Stimulated activated CD8-positive, alpha-beta memory T cell treated with anti-CD3 and anti-CD28 coated beads, Interleukin-15, amount 100 ng/mL, for 4 hours (primary cell): ENCODE measurements at places on chromosomes 5 and 9.

DNA sequence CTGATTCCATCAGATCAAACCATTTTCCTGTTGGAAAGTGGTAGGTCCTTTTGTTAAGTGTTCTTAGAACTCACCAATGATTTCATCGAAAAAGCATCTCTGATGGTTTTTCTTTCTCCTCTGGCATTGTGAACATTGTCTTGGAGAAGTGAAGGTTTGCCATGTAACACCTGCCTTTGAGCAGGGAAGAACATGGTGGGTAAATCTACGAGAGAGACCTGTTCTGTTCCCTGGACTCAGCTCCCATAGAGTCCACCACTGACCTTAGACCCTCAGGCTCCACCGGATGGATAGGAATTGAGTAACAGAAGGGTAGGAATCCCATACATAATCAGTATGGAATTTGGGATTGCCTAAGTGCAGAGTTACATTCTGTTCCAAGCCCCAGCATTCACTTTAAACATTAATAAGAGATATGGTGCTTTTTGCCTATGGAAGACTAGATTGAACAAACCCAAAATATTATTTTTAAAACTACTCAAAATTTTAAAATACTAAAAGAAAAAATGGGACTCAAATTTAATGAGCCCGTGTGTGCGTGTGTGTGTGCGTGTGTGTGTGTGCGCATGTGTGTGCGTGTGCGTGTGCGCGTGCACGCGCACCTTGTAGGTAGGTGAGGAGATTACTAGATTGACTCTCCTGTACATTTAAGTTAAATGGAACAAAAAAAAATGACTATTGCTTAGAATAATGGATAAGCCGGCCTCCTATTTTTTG lies 92.0 kb downstream of the C9orf152 start:
- no peak for DNase-seq

- no peak for DNase-seq
These were observed 8.1 kb upstream of the OMD start for GRCh38 chr9:92432350-92432749.

GRCh38 chr9:114746591-114747346 lies 59.1 kb downstream of the TNFSF15 start:
- no peak for DNase-seq

DNA sequence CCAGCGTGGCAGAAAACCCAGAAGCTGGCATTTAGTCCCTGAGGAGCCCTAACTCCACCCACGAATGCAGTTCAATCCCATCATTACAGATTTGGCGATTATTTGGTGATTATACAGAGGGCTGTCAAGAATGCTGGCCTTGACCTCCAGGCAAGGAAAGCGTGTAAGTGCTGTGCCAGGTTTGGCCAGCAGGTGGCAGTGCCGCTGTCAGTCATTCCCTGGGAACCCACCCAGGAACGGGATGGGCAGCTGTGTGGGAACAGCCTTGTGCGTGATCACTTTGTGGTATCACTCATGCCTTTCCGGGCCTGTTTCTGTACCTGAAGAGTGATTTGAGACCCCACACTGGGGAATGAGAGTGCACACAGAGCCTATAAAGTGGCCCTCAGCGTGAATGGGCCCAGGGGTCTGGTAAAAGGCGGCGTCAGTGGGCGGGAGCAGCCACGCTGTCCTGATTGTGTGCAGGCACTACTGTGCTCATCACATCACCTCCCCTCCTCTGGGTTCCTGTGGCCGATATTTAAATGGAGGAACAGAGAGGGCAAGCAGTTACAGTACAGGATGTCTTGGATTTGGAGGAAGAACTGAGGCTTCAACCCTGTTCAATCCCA lies 215.6 kb downstream of the ROR2 start:
- peak; percentile 19 for DNase-seq

GRCh38 chr5:168153263-168153875 lies 138.1 kb upstream of the WWC1 start:
- DNase-seq = no peak

GRCh38 chr5:44646016-44646415 lies 162.7 kb upstream of the MRPS30 start:
- no peak for DNase-seq

DNA sequence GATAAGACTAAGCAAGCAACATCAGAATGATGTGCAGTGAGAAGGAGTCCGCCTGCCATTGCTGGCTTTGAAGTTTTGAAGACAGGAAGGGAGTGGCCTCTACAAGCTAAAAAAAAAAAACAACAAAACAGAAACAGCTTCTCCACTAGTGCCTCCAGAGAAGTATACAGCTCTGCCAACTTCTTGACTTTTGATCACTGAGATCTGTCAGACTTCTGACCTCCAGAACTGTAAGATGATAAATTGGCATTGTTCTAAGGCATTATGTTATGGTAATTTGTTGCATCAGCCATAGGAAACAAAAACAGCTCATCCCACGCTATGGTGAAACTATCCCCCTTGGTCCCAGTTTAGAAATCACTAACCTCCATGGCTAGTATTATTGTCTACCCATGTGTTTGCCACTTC lies 131.0 kb upstream of the VCAN start:
- DNase-seq = no peak

DNA sequence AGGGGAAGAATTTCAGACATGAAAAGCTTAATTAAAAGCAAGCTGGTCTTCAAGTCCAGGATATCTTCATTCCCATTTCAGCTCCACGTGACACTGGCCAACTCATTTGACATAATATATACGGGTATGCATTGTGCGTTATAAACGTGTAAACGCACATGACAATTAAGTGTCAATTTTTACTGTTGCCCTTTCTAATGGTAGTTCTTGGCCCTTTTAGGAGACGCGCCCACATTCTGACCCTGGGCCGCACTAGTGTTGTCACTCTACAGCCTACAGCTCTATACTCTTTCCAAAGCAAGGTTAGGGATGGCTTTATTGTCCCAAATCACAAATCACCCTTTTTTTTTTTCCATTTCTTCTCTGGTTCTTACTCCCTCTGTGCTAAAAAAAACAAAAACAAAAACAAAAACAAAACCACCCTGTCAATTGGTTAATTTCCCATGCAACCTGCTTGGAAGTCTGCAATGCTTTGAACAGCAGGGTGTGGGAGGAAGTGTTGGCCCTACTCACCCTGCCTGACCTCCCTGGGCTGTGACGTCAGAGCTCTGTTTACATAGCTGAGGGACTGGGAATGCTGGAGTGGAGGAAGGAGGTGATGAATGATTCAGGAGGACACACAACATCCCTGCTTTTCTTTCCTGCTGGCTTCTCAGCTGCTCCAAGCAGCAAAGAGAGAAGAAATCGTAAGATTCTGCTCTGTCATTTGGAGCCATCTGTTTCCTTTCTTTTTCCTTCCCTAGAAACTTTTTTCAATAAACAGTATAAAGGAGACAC lies 19.3 kb downstream of the RFK start:
- DNase-seq = no peak

DNA sequence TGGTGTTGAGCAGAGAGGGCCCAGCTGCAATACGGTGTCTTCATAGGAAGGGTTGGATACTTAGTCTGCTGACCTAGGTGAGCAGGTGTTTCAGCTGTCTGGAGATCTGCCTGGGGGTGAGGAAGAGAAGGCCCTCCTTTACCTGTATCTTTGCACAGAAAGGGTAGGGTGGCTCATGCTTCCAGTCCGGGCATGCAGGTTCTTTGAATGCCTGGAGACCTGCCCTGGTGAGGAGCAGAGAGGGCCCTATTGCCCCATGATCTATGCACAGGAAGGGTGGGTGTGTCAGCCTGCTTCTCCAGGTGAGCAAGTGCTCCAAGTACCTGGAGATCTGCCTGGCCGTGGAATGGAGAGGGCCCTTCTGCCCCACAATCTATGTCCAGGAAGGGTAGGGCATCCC lies 63.0 kb downstream of the FER start:
- DNase-seq = no peak
